ENCODE measurements at places on chromosomes 2 and 18.

DNA sequence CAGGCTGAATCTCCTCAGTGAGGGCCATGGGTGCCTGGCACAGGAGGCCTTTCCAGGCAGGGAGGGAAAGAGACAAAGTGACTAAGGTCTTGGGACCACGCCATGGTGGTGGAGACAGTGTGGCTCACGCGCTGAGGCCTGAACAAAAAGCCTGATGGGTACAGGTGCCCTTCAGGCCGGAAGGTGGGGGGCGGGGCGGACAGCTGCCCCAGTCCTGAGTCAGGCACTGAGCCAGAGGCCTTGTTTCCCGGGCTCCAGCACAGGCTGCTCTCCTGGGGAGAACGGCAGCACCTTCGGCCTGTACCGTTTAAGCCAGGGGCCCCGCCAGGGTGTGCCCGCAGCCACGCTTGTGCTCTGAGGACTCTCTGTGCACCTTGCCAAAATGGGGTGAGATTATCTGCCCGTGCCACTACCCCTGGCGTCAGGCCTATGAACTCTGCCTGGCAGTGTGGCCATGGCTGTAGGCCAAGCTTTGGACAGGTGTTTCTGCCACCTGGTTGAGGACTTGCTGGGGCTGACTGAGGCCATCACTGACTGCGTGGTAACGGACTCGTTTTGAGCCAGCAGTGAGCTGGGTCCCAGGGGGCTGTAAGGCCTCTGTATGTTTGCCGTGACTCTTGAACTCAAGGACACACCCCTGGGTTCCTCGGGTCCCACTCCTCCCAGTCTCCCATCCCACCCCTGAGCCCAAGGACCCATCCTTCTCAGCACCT lies 31.7 kb upstream of the DNMT3A start:
- no peak for DNase-seq

DNA sequence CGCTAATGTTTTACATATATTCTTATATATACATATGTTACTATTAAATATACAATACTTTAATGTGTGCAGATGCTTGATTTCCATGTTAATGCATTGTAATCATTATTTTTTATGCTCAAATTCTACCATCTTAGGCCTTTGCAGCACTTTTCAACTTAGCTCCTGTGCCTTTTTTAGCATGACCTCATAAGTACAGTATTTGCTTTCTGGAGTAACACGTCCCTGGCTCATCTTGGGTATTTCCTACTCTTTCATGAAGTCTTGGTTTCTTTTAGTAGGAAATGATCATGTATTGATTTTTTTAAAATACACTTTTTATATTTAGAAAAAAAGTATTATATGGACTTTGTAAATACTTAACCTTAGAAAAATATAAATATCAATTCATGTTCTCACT lies 36.5 kb downstream of the CAB39 start:
- no peak for DNase-seq

GRCh38 chr2:172777431-172777830 lies 41.8 kb downstream of the RAPGEF4 start:
- no peak for DNase-seq

GRCh38 chr2:88600038-88600465 lies 27.2 kb downstream of the EIF2AK3 start:
- DNase-seq = no peak

DNA sequence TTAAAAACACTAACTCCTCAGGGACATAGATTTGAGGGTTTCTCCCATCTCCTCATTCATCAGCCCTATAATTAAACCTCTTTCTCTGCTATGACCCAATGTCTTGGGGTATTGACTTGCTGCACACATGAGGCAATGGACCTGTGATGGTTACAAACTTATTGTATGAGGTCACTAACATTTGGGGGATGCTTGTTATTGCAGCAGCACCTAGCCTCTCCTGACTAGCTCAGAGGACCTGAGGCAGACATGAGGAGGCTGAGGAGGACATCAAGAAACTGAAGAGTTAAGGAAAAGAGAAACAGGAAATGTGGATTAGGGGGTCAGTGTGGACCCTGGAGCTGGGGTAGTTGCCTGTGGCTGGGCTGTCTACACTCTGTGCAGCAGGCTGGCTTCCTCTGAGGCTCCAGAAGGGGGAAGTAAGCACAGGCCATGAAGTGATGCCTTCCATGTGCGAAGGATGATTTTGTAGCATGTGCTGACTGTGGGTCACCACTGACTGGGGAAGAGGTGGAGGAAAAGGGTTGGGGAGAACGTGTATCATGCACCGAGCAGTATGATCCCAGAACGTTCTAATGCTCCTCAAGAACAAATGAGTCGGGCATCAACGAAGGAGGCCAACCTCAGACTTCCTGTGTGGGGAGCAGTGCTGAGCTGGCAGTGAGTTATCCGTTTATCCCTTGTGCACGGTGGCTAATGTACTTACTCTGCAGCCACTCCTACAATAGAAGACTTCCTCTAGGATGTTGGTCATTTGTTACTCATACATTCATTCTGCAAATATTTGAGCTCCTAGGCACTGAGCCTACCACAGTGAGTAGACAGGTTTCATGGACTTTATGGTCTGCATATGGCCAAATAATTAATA lies 42.1 kb upstream of the RFX8 start:
- DNase-seq = no peak

DNA sequence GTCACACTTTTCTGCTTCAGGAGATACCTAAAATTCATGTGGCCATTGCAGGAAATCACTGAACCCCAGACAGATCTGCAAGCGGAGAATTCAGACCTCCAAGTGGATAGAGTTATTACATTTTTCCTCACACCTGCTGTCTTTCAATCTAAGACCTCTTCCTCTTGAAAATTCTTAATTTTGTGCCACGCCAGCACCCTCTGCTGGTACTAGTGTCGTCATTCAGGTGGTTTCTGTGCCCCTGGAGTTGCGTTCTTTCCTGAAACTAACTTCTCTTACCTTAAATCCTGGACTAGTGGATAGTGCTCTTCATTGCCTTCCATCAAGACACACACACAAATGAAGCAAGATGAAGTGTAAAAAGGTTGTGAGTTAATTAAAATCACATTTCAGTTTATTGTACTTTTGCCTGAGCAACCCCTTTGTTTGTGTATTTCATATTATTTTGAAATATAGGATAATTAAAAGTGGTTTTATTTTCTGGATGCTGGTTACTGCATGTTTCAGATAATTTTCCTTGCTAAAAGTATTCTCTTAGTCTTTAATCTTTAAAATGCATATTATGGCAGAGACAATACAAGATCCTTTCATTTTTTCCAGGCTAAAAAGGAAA lies 1.6 kb upstream of the DNER start:
- peak; percentile 20 for DNase-seq

- DNase-seq = no peak
These were observed 1051.3 kb upstream of the NRXN1 start for GRCh38 chr2:52083214-52083613.

DNA sequence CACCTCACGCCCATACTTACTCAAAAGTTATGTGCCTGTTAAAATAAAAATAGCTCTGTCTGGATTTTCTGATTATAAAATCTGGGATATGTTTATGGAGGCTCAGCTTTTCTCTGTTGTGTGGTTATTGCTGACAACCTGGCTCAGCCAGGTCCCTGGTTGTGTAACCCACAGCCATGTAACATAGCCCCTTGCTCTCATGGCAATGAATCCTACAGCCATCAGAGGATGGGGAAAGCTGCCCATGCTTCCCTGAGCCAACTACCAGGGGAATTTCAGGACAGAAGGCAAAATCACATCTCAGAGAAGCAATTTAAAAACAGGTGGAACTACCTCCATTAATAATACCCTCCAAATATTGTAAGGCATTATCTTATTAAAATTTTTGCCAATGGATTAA lies 29.7 kb downstream of the ST8SIA5 start:
- no peak for DNase-seq

GRCh38 chr2:14535156-14535555 lies 97.4 kb upstream of the LRATD1 start:
- DNase-seq = no peak

DNA sequence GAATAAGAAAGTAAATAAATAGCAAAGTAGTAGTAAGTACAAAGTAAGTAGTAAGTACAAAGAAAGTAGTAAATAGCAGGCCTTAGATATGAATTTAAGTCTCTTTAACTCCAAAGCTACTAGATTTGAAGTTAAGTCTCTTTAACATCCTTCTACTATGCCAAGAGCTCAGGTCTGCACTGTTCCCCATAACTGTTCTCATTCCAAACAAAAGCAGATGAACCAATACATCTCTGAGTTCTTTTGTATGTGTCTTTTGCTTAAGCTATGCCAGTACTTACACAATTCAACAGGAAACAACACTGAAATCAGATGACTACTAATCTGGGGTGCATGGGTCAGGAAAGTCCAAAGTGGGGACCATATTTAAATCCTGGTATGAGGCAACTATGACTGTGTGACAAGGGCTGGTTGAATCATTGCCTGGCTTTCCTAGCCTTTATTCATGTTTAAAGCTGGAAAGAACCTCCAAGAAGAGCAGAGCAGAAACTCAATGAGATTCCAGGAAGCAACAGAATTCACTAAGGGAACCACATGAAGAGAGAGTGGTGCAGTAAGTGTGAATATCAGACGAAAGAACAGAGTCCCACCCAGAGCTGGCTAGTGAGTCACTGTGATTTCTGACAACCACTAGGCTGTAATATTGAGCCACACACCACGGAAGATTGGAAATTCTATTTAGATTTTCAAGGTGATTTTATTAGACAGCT lies 51.0 kb upstream of the CYP26B1 start:
- DNase-seq = no peak

- DNase-seq = no peak
These were observed 312.4 kb upstream of the TCF4 start for GRCh38 chr18:55900380-55900779.

- no peak for DNase-seq
These were observed 422.5 kb downstream of the CMPK2 start for GRCh38 chr2:6443061-6443823.

DNA sequence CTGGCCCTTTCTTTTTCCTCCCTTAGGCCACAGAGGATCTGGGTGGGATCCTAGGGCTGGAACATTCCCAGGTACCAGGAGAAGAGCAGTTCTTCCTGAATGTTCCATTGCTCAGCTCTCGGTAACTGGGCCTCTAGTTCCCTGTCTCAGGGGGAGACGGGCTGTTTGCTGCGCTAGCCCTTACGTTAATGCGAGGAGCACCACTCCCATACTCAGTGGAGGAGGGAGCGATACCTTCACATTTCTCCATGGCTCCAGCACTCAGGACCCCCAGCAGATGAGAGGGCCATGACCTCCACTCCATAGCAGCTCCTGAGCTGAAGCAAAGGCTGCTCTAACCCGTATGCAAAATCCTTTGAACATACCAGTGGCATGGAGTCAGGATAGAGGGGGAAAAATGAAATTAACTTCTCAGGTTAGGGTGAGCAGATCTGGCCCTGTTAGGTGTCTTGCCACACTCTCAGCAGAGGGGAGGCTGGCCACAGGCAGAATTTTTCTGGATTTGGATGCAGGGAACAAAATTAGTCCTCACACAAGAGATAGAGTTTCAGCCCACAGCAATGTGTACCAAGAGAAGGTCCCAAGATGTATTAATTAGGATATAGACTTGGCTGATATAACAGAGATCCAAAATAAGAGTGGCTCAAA lies 206.7 kb downstream of the ZFP36L2 start:
- DNase-seq = no peak

All from NCI-H526 treated with DMSO at 0.1 percent for 48 hours (cell line).